ENCODE measurements at places on chromosomes 2 and 18.

DNA sequence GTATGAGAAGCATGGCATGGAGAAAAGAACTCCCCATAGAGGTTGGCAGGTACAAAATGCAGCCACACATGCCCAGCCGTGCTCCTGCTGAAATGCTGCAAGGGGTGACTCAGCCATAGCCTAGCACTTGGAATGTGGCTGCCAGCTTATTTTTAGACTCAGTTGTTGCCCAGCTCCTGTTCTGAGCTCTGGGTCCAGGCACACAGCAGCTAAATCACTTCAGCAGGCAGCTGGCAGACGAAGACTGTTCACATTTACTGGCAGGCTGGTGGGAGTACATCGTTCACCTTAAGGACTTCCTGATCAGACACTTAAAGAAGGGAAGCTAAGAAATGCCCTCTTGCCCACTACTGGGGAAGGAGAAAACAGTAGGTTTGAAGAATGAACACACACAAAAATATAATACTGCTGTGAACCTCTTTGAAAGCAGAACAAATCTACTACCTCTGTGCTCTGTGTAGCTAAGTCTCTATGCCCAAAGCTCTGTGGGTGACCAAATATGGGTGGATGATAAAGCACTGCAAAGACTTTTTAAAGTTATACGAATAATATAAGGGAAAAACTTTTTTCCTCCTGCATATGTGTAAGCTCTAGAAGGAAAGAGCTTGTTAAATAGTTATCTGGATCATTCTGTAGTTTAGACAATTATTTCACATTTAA, 146.1 kb downstream of the LNPK start:
- peak; percentile 74 for DNase-seq

GRCh38 chr2:215847718-215848117, 165.6 kb downstream of the MREG start:
- DNase-seq = no peak

GRCh38 chr18:34322365-34323289, 97.9 kb upstream of the NOL4 start:
- DNase-seq = peak; percentile 17

GRCh38 chr2:106208874-106209273, 14.8 kb upstream of the UXS1 start:
- no peak for DNase-seq

- DNase-seq = no peak
Observed at GRCh38 chr2:15555760-15556193, 5.4 kb downstream of the NBAS start.

DNA sequence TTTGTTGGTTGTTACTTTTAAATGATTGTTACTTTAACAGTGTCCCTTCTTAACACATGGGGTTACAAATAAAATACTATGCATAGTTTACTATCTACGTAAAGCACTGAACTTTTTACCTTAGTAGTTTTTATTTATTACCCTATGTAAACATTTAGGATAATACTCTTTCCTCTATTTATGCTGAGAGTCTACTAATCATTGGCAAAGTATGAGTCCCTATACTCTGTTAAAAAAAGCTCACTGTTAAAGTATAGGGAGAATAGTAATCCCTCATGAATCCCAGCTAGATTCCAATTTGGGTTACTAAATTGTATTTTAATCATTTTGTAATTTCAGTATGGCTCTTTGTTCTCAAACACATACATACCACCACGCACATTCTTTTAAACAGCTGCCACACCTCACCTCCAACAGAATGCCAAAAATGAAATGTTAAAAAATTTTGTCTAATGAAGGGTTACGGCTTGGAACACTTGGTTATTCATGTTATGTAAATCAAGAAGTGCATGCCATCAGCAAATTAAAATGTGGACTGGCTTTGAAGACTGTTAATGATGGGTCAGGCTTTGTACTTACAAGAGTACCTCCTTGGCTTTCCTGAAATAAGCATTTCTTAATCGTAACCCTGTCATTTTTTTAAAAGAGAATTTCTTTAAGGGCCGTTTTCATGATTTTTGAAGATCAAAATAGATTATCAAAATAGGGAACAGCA, 104.9 kb downstream of the TMEM247 start:
- DNase-seq = no peak

- DNase-seq = no peak
Observed at GRCh38 chr2:173037245-173038120, 38.2 kb upstream of the MAP3K20 start.

DNA sequence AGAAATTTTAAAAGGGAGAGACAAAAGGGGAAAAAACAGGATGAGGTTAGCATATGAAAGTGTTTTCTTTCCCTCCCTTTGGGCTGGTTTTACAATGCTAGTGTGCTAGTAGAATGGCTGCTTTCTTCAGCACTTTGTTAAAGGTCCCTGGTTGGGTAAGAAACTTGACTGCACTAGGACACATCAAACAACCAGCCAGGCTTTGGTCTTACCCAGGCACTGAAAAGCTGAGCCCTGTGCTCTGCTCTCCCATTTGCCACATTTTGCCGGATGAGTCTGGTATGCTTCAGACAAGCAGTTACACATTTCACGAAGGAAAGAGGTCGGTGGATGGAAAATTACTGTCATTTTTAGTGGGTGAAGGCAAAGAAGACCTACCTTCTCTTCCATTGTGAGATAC, 242.0 kb downstream of the DPP10 start:
- no peak for DNase-seq

DNA sequence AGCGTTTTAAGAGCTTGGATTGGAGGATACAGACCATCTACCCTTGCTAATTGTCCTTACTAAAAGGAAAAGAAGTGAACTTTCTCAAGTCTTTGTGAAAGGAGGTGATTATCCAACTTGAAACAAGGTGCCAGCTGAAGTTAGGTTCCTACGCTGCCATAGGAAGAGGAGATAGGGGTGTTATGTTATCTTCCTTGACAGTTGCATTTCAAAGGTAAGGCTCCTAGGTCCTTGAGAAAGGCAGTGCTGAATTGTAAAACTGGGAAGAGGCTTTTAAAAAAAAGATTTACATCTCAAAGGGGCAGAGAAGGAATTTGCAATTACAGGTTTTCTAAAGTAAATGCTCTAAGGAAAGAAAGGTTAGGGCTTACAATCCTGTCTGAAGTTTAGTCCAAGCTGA, 810.2 kb upstream of the LRATD1 start:
- DNase-seq = no peak

- no peak for DNase-seq
Observed at GRCh38 chr2:106282462-106283170, 88.5 kb upstream of the UXS1 start.

GRCh38 chr2:60472663-60473289, 80.7 kb downstream of the BCL11A start:
- no peak for DNase-seq

DNA sequence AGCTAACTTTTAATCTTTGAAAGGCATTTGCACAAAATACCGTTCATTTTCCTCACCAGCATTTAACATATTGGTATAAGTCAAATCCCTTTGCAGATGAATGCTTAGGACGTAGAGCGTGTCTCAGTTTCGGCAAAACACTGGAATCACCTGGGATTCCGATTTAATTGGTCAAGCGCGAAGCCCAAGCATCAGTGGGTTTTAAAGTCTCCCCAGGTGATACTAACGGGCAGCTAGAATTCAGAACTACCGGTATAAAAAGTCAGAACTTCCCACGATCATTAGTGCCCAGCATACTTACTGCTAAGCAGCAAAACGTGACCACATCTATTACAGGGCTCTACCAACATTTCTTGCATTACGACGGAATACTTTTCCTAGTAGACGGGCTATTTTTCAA, 24.6 kb downstream of the ALPK2 start:
- DNase-seq = no peak

GRCh38 chr2:158894078-158894477, 74.4 kb upstream of the TANC1 start:
- peak; percentile 68 for DNase-seq

DNA sequence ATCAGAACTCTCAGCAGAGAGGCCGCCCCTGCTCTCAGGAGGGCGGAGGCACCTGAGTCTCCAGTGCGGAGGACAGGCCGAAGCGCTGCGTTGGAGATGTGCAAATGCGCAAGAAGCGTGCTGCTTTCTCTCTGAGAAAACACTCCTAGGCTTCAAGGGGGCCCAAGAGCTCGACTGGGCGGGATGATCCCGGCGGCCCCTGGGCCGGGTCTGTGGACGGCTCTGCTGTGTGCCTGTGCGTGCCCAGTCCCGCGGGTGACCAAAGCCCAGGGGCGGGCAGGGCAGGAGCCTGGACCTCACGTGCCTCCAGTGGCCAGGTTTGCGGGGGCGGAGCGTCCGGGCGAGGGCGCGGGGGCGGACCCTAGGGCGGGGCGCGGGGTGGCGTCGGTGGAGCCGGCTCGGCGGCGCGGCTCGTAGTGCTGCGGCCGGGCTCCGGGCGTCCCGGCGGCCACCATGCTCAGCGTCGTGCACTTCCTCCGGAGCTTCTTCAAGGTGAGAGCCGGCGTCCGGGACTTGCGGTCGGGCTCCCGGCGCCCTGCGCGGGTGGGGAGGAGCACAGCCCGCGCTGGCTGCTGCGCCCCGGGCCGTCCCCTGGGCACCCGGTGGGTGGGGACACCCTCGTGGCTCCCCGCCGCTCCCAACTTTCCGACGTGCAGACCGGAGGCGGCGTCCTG, at the start of gene ARHGEF4:
Gene ARHGEF4 (plus strand): TSS at position 414 of the 674 bp plus-strand sequence. CDS start 40 bp downstream, at position 454.
- peak; percentile 89 for DNase-seq

Data from urothelium cell line (cell line).